ENCODE measurements at places on chromosomes 1 and 21.

DNA sequence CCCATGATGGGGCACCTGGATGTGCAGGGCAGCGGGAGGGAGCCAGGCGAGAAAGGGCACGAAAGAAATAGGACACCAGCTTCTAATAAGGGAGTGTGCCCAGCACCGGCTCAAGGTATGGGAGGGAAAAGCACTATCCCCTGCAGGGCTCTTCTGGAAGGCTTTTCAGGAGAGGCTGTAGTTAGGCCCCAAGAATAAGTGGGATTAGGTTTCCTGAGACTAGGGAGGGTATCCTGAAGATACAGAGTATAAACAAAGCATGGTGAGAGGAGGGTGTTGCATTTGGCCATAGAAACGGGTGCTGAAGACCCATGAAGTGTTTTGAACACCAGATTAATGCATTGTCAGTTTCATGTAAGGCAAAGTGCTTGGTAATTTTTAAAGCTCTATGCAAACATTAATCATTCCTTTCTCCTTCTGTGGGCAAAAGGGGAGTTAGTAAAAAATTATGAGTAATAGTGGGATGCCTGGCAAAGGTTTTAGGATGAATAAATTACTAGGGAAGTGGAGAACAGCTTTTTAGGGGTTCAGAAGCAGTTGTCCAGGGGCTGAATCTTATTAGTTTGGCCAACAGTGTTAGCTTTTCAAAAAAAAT, 74.0 kb downstream of the SYT6 start:
- no peak for DNase-seq

DNA sequence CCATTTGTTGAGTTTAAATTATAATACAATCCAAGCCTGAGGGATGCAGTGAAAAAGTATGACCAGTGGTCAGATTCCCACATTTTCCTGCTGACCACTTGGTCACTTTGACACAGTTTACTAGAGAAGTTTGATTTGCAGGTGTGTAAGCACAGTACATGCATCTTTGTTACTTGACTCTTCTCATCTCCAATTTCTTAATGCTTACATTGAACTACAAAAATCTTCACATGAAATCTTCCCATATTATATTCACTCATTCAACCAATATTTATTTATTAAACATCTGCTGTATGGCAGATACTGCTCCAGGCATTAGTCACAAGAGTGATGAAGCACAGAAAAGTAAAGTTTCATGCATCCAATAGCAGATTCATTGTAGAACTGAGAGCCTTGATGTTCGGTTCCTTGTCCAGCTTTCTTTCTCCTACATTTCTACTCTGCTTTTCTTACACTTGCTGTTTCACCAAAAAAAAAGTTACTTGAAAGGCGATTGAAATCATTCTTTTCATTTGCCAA, 211.7 kb downstream of the NFIA start:
- no peak for DNase-seq

DNA sequence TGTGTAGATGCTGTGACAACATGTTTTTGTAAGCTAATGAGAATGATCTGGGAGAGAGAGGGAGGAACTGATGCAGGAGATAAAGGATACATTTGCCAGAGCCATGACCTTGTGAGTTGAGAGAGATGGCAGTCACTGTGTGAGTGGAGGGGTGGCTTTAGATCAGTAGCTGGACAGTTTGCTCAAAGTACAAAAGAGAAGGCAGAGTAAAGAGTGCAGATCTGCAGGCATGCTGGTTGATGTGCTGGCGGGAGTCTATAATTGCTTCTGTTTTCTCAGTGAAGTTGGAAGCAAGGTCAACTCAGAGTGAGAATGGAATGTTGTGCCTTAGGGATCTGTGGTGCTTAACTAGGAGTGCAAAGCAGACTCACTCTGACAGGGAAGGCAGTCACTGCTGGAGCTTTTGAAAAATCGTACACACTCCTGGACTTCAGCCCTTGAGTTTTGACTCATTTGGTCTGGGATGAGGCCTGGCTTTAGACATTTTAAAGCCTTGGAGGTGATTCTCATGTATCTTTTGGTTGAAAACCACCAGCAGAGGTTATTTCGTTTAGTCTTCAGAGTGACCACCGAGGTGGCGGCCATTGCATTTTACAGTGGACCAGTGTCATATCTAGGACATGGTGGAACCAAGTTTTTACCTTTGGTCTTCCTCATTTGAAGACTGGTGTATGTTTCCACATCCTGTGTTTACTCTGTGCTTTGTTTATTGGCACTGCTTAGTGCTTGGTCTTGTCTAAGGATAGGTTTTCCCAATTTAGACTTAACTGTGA, 49.6 kb downstream of the MTR start:
- no peak for DNase-seq

DNA sequence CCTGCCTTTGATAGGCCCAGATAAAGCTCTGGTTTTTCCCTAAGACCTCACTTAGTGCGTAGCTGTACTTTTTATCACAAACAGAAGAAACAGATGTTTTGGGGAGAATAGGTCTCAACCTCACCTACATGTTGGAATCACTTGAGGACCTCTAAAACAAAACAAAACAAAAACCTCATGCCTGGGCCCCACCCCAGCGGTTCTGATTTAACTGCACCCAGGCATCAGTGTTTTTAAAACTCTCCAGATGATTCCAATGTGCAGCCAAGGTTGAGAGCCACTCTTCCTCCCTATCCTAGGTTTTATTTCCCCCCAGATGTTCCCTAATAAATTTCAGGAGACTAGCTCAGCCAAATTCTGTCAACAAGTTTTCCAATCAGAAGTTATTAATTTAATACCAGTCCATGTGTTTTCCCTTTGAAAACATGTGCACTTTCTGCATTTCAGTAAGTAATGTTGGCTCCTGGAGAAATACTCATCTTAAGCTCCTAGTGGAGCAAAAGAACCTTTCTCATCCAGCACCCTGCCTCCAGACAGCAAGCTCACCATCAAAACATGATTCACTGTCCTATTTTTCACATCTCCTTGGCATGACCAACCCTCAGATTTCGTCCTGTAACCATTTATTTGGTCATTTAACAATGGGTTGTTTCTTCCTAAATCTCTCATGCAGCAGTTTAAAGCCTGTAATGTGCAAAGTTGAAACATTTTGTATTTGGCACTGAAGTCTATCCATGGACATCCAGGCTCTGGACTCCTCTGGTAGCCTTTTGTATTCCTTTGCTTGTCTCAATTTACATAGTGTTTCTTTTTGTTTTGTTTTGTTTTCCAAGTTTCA, 27.5 kb downstream of the LRRC8C start:
- DNase-seq, result no peak

DNA sequence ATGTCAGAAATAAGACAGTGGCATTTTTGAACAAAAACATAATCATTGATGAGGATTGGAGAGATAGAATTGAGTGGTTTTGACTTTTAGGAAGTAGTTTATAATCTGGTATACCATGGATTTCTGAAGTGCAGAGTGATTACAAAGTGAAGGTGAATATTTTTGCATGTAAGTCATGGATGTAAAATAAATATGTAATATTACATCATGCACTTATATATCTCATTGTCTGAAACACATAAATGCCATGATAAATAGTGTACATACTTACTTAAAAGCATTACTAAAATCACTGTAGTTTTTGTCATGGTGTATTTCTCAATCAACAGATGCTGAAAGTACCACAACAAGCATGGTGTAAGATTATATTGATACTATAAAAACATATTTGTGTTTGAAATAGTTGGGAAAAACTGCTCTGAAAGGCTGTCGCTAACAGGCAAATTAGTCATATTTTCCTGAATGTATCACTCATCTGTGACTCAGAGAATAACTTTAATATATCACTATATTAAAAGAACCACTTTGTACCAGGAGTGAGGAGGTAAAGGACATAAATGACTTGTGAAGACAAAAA, 24.8 kb upstream of the RGS18 start:
- DNase-seq, result no peak

DNA sequence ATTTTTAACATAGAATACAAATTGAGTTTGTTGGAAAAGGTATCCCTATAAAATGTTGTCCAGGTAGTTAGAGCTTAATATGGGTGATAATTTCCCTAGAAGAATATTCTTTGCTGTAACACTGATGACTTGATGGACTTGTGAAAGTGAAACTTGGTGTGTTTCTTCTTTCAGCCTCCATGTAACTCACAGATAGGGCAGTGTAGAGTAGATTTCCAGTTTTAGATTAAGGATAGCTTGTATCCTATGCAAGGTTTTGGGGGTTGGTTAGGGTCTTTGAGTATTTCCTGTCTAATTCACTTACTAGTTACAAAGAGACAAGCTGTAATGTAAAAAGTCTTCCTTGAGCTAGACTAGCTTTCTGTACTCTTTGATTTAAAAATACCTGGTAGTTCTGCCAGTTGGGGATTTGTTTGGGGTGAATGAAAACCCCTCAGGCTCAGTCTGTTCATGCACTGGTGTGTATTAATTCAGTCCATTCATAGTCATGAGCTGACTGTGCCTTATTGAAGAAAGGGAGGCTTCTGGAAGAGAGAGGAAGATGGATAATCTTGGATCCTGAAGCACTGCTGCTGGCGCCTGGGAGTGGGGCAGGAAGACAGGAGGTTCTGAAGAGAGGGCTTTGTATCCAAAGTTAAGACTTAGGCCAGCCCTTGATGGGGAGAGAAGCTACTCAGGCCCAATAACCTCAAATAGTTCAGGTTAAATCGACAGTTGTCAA, 83.6 kb downstream of the CAMTA1 start:
- no peak for DNase-seq
